ENCODE measurements at places on chromosomes 5 and 9. TPM values are rescaled to one million over a fixed set of nuclear protein-coding genes. Genes with fewer than 3 reads are reported as not detected.

FBXO38 gene
- 42.9 TPM for total RNA-seq

PCDHGA6 gene
- 5.3 TPM for total RNA-seq

INSL6 gene
- not detected for total RNA-seq

NEUROG1 gene
- total RNA-seq: not detected

PNPLA7 gene
- 13.0 TPM for total RNA-seq

GOLM1 gene
- total RNA-seq: 6.1 TPM

IFNA2 gene
- not detected for total RNA-seq

SPATA31D4 gene
- total RNA-seq: not detected

SAXO1 gene
- total RNA-seq: not detected

EIF4E1B gene
- not detected for total RNA-seq

LIX1 gene
- 0.50 TPM for total RNA-seq

PROB1 gene
- total RNA-seq: 38.5 TPM

TMOD1 gene
- 219 TPM for total RNA-seq

TLX3 gene
- total RNA-seq: not detected

LRRC19 gene
- not detected for total RNA-seq

SKP1 gene
- total RNA-seq: 491 TPM

ERCC8 gene
- total RNA-seq: 8.2 TPM

GLRA1 gene
- total RNA-seq: not detected

NACC2 gene
- total RNA-seq: 34.1 TPM

SPRY4 gene
- 18.3 TPM for total RNA-seq

KIF20A gene
- 1.7 TPM for total RNA-seq

ADAMTS2 gene
- total RNA-seq: 21.3 TPM

GHR gene
- 20.7 TPM for total RNA-seq

SLCO4C1 gene
- 0.03 TPM for total RNA-seq

MEIKIN gene
- total RNA-seq: 0.20 TPM

DND1 gene
- total RNA-seq: 0.41 TPM

SPINK4 gene
- total RNA-seq: not detected

RASGRF2 gene
- total RNA-seq: 5.0 TPM

DNAJC25 gene
- total RNA-seq: 5.7 TPM

INSL4 gene
- not detected for total RNA-seq

OR1J1 gene
- not detected for total RNA-seq

ALDH1B1 gene
- 14.0 TPM for total RNA-seq
